CD4-positive, alpha-beta T cell treated with Interleukin-17A for 1 hour (primary cell): ENCODE measurements at places on chromosomes 5 and 9.
A peak's percentile ranks its signal among the peaks of the same experiment; 100 is the strongest.

DNA sequence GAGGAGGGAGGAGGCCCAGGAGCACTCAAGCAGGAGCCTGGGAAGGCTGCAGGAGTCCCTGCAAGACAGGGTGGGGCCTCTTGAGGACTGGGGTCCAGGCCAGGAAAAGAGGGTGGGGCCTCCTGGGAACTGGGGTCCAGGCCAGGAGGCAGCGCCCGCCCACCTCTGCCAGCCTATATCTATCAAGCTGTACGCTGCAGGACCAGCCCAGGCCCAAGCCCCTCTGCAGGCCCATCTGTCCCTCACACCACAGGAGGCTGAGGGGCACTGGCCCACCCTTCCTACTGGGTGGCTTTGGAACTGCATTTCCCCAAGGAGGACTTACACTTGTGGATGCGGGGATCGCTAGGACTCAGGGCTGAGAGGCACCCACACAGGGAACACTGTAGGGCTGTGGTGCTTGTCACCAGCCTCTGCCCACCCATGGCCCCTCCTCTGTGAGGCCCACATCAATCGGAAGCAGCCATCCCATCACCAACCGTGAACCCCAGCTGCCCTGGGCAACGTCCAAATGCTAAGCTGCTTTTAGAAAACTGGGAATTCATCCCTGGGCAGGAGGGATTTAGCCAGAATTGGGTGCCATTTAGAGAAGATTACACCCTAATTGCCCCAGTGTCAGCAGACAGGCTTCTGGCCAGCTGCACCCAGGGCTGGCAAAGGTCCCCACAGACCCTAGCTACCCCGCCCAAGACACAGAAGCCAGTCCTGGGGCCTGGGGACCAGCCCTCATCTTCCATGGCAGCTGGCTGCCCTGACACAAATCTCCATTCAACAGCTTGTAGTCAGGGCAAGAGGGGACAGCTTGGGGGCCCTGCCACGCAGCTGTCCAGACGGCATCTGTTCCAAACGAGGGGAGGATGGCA, 15.3 kb downstream of the BICD2 start:
- no peak for DNase-seq

DNA sequence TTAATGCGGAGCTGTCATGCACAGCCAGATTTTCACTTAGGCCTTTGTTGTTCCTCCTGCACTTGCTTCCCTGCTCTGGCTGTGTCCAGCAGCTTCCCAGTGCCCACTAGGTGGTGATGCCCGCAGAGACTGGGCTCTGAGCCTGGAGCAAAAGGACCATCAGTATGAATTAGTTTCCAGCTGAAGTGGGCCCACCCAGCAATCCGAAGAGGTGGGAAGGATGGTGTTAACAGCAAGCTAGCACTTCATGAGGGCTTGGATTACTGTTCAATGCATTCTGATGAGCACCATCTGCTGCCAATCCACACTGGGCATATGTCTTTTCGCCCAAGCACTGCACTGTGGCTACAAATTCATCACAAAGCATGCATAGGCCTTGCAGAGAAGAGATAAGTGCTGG, 459.1 kb downstream of the SPOCK1 start:
- no peak for DNase-seq

DNA sequence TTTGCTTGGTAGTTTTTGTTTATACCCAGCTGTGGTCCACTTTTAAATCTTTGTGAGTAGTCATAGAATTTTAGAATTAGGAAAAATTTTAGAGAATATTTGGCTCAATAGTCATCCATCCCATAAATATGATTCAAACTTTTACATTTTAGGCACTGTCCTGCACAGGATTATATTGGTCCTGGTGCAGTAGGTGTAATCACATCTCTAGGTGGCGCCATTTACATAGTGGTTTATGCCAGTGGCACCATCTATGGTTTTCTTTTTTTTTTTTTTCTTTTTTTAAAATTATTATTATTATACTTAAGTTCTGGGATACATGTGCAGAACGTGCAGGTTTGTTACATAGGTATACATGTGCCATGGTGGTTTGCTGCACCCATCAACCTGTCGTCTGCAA, 260.7 kb upstream of the KCNN2 start:
- no peak for DNase-seq

DNA sequence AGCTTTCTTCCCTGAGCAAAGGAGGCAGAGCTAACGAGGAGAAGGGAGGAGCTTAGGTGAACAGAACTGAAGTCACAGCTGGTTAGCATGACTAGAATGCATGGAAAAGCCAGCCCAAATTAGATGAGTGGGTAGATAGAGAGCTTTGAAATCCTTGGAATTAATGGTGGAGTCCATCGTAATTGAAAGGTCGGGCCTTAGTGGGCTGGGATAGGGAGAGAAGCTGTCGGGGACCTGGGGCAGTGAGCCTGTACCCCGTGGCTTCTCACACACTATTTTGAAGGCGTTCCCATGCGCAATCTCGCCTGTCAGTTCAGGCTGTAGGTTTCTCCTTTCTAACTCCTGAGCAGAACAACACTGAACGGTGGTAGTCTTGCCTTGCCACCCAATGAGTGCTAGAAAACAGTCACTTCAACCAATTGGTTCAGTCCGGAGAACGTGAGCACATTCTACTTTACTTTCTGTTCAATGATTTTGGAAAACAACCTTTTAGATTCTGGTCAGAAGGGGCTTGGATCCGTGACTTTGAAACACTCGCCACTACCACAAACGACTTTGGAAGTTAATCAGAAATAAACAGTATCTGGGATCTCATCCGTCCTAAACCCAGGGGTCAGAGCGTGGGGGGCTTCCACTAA, 655 bp upstream of the RAI14 start:
- peak; percentile 43 for DNase-seq

DNA sequence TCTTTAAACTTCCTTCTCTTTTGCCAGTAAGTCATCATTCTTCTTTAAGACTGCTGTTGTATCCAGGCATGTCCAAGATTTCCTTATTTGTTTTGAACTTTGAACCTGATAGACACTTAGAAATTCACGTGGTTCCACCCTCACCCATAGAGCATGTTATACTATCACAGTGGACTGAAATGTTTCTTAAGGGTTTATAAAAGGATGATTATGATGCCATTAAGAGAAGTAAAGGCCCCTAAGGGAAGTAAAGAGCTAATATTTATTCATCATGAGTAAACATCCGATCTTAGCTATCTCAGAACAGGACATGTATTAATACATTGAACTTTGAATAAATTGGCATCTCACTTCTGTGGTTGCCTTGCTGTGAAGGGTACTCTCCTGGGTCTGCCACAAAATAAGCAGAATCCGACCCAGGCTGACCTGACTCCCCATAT, 49.8 kb downstream of the PRKACG start:
- no peak for DNase-seq

DNA sequence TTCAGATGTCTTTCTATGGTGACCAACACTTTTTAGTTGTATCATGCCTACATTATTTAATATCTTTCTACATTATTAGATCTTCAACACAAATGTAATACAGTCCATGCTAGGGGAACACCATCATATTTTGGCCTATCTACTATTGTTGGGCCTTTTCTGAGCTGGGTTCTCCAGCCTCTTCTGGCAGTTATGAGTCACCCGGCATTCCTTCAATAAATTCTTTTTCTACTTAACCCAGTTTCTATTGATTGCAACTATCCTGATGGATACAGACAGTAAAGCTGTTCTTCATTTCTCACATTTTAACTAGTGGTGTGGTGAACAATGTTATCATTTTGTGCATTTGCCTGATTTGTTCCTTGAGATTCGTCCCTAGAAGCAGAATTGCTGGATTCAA, 529.3 kb downstream of the BNC2 start:
- DNase-seq: no peak
